Esophagus squamous epithelium (tissue), 5 donors: ENCODE measurements at places on chromosomes 12 and 14.
A peak's percentile ranks its signal among the peaks of the same experiment; 100 is the strongest.

- DNase-seq = no peak
Observed at GRCh38 chr14:69693801-69694729, 72.9 kb upstream of the SRSF5 start.

DNA sequence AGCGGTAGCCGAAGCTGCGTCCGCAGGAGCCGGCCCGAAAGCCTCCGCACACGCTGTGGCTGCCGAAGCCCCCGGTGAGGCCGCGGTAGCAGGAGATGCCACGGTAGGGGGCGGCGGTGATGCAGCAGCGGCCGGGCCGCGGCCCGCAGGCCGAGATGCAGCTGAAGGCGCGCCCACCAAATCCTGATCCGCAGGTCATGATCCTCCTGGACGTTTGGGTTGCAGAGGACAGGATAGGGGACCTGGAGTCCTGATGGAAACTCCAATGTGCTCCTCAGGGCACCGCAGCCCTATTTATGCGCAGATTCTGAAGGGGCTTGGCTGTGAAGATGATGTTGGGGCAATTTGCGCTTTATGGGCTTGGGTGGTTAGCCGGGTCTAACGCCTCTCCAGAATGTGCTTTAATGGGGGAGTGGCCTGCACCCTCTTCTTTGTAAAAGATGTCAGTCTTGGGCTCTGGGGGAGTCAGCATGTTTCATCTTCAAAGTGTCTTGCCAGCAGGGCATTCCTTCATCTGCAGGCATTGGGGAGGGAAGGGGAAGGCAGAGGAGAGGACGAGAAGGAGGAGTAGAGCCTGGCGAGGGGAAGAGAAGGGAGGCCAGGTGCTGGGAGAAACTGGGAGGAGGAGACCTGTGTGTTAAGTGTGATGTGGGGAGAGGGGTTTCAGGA lies at the start of gene KRT81:
KRT81 (minus strand) TSS at position 268 of the 669 bp plus-strand sequence; CDS start at position 199, 69 bp downstream.
- DNase-seq = no peak

DNA sequence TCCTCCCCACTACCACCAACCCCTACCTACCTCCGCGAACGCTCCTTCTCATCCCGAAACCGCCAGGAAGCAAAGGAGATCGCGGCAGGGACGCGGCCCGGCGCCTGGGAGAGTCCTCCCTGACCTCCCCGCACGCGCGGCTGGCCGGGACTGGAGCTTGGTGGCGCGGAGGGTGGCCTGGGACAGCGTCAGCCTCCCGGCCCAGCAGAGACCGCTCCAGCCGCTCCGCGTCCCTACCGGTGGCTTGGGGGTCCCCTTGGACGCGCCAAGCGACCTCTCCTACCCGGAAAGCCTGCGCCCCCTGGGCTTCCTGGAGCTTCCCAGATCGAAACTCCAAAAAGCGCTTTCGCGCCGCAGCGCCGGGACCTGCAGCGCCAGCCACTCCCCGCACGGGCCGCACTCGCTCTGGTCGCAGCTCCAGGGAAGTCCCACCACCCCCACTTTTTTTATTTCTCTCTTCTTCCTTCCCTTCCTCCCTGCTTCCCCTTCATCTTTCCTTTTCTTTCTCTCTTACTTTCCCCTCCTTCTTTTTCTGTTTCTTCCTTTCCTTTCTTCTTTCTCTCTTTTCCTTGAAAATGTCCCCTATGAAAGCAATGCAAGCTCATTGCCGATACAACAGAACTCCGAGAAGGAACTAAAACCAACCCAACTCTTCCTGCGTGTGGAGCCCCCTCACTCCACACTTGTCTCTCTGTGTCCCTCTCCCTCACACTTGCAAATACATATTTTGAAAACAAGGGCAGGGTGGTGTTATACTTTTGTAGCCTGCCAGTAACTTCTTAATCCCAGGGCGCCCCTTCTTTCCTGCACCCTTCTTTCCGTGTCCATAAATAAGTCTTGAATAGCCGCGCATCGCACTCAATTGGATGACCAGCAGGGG lies 3.8 kb downstream of the DIO3 start:
- DNase-seq = no peak

DNA sequence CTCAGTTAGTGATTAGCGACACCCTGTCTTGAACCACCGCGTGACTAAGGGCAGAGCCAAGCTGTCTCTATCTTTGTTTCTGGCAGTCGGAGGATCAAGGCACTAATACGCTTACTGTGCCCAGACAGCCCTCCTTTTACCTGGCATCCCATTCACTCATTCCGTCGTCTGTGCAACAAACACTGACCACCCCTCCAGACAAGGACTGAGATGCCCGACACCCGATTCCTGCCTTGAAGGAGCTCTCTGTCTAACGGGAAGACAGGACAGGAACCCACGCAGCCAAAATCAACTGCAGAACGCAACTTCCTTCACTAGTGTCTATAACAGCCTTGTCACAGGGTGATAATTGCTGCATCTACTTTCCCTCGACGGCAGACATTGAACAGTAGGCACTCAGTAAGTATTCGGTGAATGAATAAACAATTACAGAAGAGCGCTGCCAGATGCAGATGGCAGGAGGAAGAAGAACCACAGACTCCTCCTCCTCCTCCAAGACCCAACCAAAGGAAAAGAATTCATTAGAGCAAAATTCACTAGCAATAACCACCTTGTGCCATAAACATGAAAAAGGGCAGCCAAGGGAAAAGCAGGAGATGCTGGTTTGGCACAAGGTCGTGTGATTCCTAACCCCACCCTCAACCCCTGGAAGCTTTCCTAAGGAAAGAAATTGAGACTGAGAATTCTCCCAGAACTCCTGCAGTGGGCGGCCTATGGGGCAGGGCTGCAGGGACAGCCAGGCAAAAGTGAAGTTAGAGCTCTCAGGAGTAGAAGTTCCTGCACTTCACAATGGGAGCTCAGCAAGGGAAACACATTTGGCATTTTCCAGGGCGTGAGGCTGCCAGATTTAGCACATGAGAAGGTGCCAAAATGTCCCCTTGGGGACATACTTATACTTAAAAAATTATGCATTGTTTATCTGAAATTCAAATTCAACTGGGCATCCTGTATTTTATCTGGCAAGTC lies 186.6 kb upstream of the DIO3 start:
- DNase-seq = no peak

DNA sequence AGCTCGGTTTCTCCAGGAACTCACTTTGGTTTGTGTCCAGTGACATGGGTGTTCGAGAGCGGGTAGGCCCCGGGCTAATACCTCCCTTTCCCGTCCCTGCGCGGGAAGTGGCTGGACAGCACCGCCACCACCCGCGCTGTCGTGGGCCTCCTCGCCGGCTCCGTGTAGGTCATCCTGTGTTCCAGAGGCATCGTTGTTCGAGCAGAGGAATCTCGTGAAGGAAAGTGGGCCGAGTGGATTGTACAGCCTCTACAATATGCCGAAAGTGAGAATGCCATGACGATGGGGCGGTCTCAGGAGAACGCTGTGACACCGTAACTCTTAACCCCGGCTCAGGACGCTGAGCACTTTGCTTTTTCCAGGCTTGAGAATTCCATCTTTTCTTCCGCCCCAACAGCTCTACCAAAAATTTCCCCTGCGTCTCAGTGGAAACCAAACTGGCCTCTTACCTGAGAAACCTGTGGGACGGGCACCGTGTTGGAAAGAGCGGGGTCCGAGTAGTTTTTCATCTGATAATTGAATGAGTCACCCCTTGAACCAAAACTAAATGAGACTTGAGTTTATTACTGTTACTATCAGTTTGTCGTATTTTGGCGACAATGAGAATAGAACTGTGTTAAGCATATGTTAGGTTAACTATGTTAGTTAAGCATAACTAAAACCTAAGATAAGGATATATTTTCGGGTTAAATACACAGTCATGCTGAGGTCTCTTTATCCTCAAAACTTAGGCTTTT lies 510 bp downstream of the EIF2S1 start:
- DNase-seq = no peak

DNA sequence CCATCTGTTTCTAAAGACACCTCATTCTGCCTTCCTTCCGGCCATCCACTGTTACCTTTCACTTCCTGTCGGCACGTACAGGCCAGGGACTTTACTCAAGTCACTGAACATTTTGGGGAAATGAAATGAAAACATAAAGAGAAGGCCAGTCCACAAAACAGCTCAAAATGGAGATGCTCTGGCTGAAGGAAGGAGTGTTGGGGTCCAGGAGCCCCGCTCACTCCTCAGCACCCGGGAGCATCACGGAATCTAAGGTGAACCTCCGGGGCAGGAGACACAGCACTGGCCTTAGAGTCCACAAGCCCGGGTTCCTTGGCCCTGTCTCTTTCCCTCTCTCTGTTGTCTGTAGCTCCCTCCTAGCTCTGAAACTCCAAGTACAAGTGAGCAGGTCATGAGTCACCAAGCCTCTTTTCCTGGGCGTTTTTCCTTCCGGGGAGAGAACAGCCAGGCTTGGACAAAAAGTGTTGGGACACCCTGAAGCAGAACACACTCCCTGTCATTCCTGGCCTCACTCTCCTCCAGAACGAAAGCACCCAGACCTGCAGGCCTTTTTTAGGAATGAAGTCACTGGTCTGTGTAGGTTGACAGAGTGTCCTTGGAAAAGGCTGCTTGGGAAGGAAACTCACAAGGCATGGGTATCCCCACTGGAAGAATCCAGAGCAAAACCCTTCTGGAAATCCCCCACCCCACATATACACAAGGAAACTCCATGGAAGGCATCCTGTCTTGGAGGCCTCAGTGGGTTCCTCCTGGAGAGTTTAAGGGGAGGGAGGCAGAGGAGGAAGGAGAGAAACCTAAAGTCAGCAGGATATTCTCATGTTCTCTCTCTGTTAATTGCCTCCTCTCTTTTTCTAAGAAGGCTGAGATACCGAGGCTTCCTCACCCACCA lies 245.3 kb downstream of the ZFP36L1 start:
- no peak for DNase-seq

DNA sequence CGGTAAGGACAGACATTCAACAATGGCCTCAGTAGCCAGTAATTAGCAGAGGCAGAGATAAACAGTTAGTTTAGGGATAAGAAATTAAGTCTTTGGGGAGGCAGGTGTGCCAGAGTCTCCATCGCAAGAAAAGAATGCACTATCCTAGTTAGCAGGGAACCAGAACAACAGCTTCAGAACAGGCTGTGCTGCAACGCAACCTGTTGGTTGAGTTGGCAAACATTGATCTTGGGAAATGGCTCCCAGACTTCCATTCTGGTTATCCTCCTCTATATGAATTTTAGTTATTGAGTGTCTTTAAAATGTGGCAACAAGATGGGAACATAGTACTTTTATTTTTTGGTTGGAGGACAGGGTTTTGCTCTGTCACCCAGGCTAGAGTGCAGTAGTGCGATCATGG lies 12.3 kb upstream of the LEMD3 start:
- no peak for DNase-seq

DNA sequence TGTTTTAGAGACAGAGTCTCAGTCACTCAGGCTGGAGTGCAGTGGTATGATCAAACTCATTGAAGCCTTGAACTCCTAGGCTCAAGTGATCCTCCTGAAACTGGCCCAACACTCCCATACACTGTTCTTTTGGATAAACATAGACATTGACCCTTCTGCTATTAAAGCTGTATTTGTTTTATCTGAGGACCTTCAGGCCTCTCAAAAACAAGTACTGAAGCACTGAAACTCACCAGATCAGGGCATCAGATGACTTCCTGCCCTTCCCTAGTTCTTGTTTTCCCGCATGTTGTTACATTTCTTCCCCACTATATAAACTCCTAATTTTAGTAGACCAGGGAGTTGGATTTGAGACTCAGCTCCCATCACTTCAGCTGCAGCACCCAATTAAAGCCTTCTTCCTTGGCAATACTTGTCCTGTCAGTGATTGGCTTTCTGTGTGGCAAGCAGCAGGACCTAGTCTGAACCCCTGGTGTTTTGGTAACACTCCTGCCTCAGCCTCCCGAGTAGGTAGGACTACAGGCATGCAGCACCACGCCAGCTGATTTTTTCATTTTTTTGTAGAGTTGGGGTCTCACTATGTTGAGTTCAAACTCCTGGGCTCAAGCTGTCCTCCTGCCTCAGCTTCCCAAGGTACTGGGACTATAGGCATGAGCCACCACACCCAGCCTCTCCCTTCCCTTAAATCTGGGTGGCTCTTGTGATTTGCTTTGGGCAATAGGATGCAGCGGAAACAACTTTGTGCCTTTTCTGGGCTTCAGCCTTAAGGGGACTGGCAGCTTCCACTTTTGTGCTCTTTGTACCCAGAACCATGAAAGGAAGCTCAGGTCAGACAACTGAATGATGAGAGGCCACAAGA lies 12.5 kb upstream of the IFT81 start:
- no peak for DNase-seq

GRCh38 chr12:16238661-16239060 lies 38.8 kb downstream of the SLC15A5 start:
- DNase-seq = no peak

- DNase-seq = no peak
Observed at GRCh38 chr12:94263011-94263811, 114.8 kb downstream of the PLXNC1 start.

- DNase-seq = no peak
Observed at GRCh38 chr14:25929881-25930615, 667.8 kb downstream of the NOVA1 start.

GRCh38 chr12:111389635-111390034 lies 16.1 kb upstream of the SH2B3 start:
- no peak for DNase-seq

- DNase-seq = peak; percentile 31
Observed at GRCh38 chr14:20682435-20683124, 1.8 kb upstream of the RNASE4 start.

DNA sequence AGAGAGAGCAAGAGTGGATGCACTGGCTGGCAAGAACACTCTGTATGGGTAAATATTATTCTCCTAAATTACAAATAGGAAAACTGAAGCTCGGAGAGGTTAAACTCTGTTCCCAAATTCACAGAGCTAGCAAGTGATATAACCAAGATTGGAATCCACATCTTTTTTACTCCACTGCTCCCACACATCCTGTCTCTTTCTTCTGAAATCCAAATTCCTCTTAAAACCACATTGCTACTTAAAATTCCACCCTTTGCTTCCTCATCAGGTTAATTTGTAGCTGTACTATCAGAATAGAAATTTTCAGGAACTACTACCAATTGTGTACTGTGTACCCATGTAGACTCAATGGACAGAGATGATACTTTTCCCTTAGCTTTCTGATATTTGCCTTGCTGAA lies 74.4 kb downstream of the ARMH4 start:
- no peak for DNase-seq

GRCh38 chr12:67651132-67651695 lies 2.7 kb downstream of the DYRK2 start:
- DNase-seq = no peak

- DNase-seq = no peak
Observed at GRCh38 chr14:69094481-69094880, 58.4 kb downstream of the DCAF5 start.

- DNase-seq = no peak
Observed at GRCh38 chr12:111927346-111927745, 85.3 kb downstream of the MAPKAPK5 start.

GRCh38 chr12:68883151-68883550 lies 49.8 kb downstream of the CPM start:
- DNase-seq = no peak

DNA sequence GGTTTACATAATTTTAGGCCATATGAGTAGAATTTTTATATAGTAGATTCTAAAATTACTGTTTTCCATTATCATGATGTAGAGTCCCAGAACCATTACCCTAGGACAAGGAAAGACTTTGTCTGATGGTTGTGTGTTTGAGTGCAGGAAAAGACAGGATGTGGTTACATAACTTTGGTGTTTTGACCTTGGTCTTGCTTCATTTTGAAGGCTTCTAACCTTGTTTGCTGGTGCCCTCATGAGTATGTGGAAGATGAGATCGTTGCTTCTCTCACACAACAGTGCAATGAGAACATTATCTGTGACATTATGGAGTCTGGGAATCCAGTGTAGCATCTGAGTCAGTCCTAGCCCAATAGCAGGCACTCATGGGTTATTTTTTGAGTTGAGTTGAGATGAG lies 106.2 kb downstream of the IGF1 start:
- DNase-seq = no peak

GRCh38 chr14:71354142-71354541 lies 446.9 kb downstream of the PCNX1 start:
- no peak for DNase-seq
